ENCODE measurements at places on chromosomes 7 and 10.

DNA sequence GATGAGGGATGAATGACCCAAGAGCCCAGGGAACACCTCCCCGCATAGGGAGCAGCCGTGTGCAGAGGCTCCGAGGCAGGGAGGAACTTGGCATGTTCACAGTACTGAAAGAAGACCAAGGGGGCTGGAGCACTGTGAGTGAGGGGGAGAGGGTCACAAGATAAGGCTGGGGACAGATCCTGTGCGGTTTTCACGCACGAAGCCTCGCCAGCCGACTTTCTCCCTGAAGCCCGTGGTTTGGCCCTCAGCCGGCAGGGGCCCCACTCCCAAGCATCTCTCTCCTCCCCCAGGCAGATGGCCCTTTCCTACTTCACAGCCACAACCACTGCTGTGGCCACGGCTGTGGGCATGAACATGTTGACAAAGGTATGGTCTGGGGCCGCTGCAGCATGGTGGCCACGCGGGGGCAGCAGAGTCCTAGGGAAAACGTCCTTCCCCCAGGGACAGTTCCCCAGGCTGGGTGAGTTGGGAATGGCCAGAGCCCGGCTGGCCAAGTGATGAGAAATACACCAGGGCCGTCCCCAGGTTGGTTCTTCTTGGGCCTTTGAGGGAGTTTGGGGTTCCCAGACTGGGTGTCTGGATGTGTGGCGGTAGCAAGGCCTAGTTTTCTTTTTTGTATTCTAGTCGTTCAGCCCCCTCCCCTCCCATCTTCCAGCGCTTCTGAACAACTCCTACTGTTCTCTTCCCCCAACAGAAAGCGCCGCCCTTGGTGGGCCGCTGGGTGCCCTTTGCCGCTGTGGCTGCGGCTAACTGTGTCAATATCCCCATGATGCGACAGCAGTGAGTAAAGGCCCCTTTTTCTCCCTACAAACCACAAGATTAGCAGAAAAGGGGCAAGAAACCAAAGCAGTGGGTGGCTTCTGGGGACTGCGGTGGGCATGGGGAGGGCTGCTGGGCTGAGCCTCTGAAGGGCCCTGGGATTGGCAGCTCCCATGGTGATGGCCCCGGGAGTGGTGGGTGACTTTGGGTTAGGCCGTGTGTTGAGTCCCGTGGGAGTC, 14.4 kb upstream of the WBP1L start:
- no peaks in the 10 kb centered on the region for H3K36me3 ChIP-seq
- no peaks in the 10 kb centered on the region for H3K27me3 ChIP-seq
- H3K27ac ChIP-seq: no peak overlapping the region
- DNase-seq: peak; percentile 66
- no peaks in the 10 kb centered on the region for H3K4me1 ChIP-seq

DNA sequence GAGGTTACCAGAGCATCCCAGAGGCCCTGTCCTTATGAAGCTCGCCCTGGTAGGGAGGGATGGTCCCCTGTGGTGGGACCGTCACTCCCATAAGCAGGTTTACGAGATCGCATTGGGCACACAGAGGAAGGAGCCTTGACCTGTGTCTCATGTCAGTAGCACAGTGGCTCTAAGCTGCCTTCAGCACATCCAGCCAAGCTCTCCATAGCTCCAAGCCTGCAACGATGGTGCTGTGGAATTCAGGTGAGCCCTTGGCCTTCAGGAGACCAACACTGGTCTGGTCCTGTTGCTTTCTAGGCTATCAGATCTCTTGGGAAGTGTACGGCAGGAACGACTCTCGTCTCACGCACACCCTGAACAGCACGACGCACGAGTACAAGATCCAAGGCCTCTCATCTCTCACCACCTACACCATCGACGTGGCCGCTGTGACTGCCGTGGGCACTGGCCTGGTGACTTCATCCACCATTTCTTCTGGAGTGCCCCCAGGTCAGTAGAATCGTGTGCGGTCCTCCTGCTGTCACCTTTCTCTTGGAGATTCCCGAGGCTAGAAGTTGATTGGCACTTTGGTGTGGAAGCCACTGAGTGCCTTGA, 605.3 kb upstream of the FOXK1 start:
- H3K4me1 ChIP-seq: no peaks in the 10 kb centered on the region
- no peaks in the 10 kb centered on the region for H3K27me3 ChIP-seq
- peaks cover 4% of the 10 kb centered on the region for H3K36me3 ChIP-seq
- no peak overlapping the region for H3K4me3 ChIP-seq
- no peak for DNase-seq

DNA sequence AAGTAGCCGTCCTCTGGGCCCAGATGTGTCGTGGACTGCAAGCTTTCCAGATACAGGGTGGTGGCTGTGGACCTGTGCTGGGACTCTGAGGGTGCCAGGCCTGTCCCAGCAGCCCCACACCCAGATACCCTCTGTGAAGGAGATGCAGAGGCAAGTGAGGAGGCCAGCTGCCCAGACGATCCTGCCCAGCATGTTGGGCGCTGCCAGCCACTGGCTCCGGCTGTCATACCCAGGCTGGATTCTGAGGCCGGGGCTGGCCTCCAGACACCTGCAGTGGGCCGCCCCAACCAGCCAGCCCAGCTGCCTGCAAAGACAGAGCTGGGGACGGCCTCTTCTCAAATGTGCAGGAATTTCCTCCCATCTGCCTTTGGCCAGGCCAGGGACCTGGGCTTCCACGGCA, 39.1 kb upstream of the EBF3 start:
- no peak for DNase-seq
- no peaks in the 10 kb centered on the region for H3K27me3 ChIP-seq
- H3K4me3 ChIP-seq: no peak overlapping the region
- no peak overlapping the region for H3K27ac ChIP-seq
- H3K36me3 ChIP-seq: no peaks in the 10 kb centered on the region

- H3K27me3 ChIP-seq: no peaks in the 10 kb centered on the region
- DNase-seq: no peak
- no peak overlapping the region for H3K4me3 ChIP-seq
- no peaks in the 10 kb centered on the region for H3K4me1 ChIP-seq
- H3K27ac ChIP-seq: no peak overlapping the region
These were observed 172.0 kb downstream of the BAMBI start for GRCh38 chr10:28849309-28849708.

DNA sequence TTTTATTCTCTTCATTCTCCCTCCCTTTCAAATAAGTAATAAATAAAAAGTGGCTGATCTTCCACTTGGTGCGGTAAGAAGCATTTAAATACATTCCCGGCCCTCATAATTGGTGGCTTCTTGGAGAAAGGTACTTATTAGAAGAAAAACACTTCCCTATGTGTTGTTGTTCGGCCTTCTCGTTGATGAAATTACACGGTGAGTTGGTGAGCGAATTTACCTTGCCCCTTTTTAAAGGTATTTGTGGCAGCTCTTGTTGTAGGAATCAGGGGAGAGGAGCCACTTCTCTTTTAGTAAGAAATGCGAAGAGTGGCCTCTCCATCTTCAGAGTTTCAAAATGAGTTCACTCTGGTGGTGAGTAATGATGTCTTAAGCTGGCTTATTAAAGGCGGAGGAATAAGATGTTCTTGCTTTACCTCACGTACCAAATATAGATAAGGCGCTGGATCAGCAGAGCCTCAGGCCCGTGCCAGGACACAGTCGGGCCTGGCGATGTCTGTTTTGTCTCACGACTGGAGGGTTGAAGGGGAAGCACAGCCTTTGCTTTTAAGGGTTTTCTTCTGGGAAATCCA, 135.9 kb downstream of the CUX1 start:
- H3K36me3 ChIP-seq: no peaks in the 10 kb centered on the region
- H3K4me1 ChIP-seq: peaks cover 54% of the 10 kb centered on the region
- H3K27ac ChIP-seq: peak overlapping the region; percentile 60
- H3K27me3 ChIP-seq: no peaks in the 10 kb centered on the region
- peak overlapping the region; percentile 36 for H3K4me3 ChIP-seq
- no peak for DNase-seq

GRCh38 chr10:106795619-106796018, 368.9 kb downstream of the SORCS1 start:
- H3K4me1 ChIP-seq: no peaks in the 10 kb centered on the region
- no peak for DNase-seq
- no peak overlapping the region for H3K4me3 ChIP-seq
- no peak overlapping the region for H3K27ac ChIP-seq
- no peaks in the 10 kb centered on the region for H3K36me3 ChIP-seq

- no peaks in the 10 kb centered on the region for H3K27me3 ChIP-seq
- DNase-seq: no peak
- no peak overlapping the region for H3K4me3 ChIP-seq
- peaks cover 10% of the 10 kb centered on the region for H3K4me1 ChIP-seq
- no peaks in the 10 kb centered on the region for H3K36me3 ChIP-seq
These were observed 81.3 kb upstream of the CUX1 start for GRCh38 chr7:101736084-101736483.

GRCh38 chr7:106870983-106871410, 5.9 kb downstream of the PIK3CG start:
- no peak for DNase-seq
- no peaks in the 10 kb centered on the region for H3K4me1 ChIP-seq
- no peaks in the 10 kb centered on the region for H3K27me3 ChIP-seq
- H3K4me3 ChIP-seq: no peak overlapping the region
- H3K36me3 ChIP-seq: no peaks in the 10 kb centered on the region

- no peak overlapping the region for H3K4me3 ChIP-seq
- no peak overlapping the region for H3K27ac ChIP-seq
- DNase-seq: no peak
- no peaks in the 10 kb centered on the region for H3K36me3 ChIP-seq
- no peaks in the 10 kb centered on the region for H3K27me3 ChIP-seq
These were observed 74.3 kb downstream of the POLL start for GRCh38 chr10:101513733-101514132.

GRCh38 chr10:125050383-125050782, 108.5 kb downstream of the ZRANB1 start:
- H3K27me3 ChIP-seq: no peaks in the 10 kb centered on the region
- DNase-seq: no peak
- H3K36me3 ChIP-seq: no peaks in the 10 kb centered on the region
- H3K4me3 ChIP-seq: no peak overlapping the region
- no peak overlapping the region for H3K27ac ChIP-seq
- peaks cover 44% of the 10 kb centered on the region for H3K4me1 ChIP-seq
